ENCODE measurements at places on chromosomes 5 and 9. TPM values are rescaled to one million over a fixed set of nuclear protein-coding genes. Genes with fewer than 3 reads are reported as not detected.

HTR1A gene
- 0.10 TPM for polyA plus RNA-seq

ACOT12 gene
- polyA plus RNA-seq = not detected

PCDHGA3 gene
- 1.9 TPM for polyA plus RNA-seq

ZDHHC11B gene
- 1.7 TPM for polyA plus RNA-seq

ARRDC3 gene
- polyA plus RNA-seq = 49.9 TPM

DNA sequence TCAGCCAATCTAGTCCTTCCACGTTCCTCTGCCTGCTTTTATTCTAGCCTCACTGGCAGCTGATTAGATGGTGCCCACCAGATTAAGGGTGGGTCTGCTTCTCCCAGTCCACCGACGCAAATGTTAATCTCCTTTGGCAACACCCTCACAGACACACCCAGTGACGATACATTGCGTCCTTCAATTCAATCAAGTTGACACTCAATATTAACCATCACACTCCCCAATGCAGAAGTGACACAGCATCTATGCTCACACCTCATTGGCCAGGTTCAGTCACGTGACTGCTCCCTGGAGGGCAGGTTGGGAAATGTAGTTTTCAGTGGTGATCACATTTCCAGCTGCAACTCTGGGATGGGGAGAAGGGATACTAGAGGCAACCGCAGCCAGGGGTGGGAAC is 13.0 kb downstream of the SUSD3 start:
- DNase-seq = peak; percentile 71

GRCh38 chr5:156395306-156395675 is 68.3 kb downstream of the SGCD start:
- no peak for DNase-seq

GRCh38 chr5:89546657-89547056 is 663.7 kb upstream of the MEF2C start:
- DNase-seq = no peak

DNA sequence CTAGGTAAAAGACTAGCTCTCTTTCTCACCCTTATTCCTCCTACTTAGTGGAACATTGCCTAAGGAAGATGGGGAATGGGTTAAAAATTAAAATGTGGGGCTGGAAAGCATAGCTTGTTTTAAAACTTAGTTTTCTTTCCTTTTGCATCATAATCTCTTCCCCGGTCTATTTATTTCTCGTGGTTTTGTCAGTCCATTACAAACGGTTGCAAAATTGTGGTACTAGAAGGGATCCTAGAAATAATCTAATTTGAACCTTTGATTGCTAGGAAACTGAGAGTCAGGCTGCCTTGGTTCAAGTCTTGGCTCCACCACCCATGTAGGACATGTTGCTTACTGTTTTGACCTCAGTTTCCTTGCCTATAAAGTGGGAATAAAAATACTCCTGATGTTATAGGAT is 1.3 kb downstream of the IL31RA start:
- no peak for DNase-seq

DNA sequence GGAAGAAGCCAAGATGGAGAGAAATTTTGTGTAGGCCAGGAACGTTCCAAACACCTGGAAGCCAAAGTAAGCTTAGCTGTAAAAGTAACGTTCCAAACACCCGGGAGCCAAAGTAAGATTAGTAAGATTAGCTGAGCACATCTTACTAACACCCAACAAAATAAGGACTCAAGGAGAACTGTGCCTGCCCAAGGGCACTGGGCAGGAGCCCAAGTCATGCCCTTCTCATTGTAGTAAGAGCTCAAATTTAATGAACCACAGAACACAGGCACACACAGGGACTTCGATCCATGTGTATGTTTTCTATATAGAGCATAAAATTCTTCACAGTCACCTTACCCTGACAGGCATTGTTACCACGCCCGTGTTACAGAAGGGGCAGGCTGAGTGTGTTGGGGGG is 36.1 kb upstream of the NXNL2 start:
- DNase-seq = no peak

DNA sequence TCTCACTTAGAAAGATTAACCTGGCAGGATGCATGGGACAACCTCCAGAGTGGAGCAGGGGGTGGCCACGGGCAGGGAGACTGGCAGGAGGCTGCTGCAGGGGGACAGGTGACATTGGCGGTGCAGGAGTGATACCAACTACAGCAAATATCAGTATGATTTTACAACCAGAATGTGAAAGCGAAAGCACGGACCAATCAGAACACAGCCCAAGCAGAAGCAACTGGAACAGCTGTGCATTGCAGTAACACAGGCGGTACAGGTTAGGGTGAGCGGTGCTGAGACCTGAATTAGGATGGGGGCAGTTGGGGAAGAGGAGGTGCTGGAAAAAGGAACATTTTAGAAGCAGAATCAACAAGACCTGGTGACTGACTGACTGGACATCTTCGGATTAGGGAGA is 29.3 kb downstream of the POLR1E start:
- DNase-seq = no peak

GRCh38 chr9:111399772-111400563 is 69.9 kb upstream of the OR2K2 start:
- no peak for DNase-seq

DNA sequence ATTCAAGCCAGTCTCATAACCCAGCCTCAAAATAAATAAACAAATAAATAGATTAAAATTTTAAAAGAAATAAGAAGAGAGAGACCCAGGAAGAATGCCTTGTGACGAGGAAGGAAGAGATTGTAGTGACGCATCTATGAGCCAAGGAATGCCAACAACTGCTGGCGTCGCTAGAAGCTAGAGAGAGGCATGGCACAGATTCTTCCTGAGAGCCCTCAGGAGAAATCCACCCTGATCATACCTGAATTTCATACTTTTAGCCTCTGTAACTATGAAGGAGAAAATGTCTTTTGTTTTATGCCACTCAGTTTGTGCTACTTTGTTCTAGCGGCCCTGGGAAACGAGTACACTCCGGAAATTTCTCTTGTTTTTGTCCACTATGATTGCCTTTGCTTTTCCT is 103.9 kb downstream of the C9orf50 start:
- DNase-seq = no peak

- no peak for DNase-seq
Observed at GRCh38 chr5:180046656-180047055, 24.9 kb downstream of the RNF130 start.

GRCh38 chr9:70363760-70364159 is 50.7 kb downstream of the KLF9 start:
- no peak for DNase-seq

Data from ovary (tissue), 10 donors.